ENCODE measurements at places on chromosomes 3 and 15. TPM values are rescaled to one million over a fixed set of nuclear protein-coding genes. Genes with fewer than 3 reads are reported as not detected.

Gene CALML4
- total RNA-seq: 2.9 TPM

Gene ST3GAL6
- 1.1 TPM for total RNA-seq

Gene UBA7
- total RNA-seq: 15.3 TPM

Gene CNTN4
- total RNA-seq: 0.68 TPM

Gene MCF2L2
- total RNA-seq: 0.72 TPM

Gene LRTM1
- total RNA-seq: not detected

Gene SNTN
- total RNA-seq: not detected

Gene APH1B
- total RNA-seq: 3.5 TPM

Gene SLC28A2
- total RNA-seq: not detected

Gene CHRNA3
- 0.20 TPM for total RNA-seq

Gene CLSTN2
- total RNA-seq: 1.5 TPM

Gene THSD4
- total RNA-seq: 121 TPM

Gene CLDN18
- not detected for total RNA-seq

Gene KIF23
- 16.0 TPM for total RNA-seq

Gene CIB2
- 5.6 TPM for total RNA-seq

Gene ATP13A5
- 0.12 TPM for total RNA-seq

Gene DUSP7
- total RNA-seq: 62.6 TPM

Gene CCDC12
- 50.2 TPM for total RNA-seq

Gene RHOV
- 118 TPM for total RNA-seq

Gene CCNB2
- 27.0 TPM for total RNA-seq

Gene SEC62
- total RNA-seq: 37.0 TPM

Gene SLC15A2
- 3.8 TPM for total RNA-seq

Gene DNAH1
- total RNA-seq: 1.6 TPM

Gene GCNT3
- 11.4 TPM for total RNA-seq

Gene PARP9
- total RNA-seq: 27.5 TPM

Gene IQCF5
- not detected for total RNA-seq

Gene ALDH1A2
- 1.8 TPM for total RNA-seq

Gene CHL1
- 10.0 TPM for total RNA-seq

Gene EFCC1
- total RNA-seq: 0.20 TPM

Gene TMEM207
- not detected for total RNA-seq

Gene BNC1
- 39.6 TPM for total RNA-seq

Gene TEX55
- total RNA-seq: not detected

Gene PROK2
- total RNA-seq: not detected

Gene GABRR3
- total RNA-seq: not detected

Gene PCOLCE2
- 0.36 TPM for total RNA-seq

Gene GPR87
- 36.8 TPM for total RNA-seq

Gene CASR
- total RNA-seq: not detected

Gene CRABP1
- total RNA-seq: not detected
